8988T (cell line): ENCODE measurements at places on chromosomes 12 and 14.

- no peak for DNase-seq
Measured at GRCh38 chr14:68652433-68652690, 140.5 kb downstream of the ZFP36L1 start.

- DNase-seq, result no peak
Measured at GRCh38 chr12:93702707-93703315, 25.6 kb downstream of the CRADD start.

DNA sequence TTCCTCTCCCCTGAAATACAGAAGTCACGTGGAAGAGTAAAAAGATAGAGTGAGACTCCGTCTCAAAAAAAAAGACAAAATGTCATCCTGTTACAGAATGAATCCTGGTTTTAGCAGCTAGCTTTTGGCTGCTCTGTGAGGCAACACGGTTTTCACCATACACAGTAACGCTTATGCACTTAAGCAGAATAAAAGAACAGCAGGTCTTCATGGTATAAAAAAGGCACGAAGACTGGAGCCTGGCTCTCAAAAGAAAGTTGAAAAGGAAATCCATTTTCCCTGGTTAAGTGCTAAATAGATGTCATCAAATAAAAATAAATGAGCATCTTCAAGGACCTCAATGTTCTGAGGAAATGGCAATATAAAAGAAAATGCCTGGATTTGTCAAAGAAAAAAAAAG lies 444.1 kb downstream of the IPO8 start:
- no peak for DNase-seq

DNA sequence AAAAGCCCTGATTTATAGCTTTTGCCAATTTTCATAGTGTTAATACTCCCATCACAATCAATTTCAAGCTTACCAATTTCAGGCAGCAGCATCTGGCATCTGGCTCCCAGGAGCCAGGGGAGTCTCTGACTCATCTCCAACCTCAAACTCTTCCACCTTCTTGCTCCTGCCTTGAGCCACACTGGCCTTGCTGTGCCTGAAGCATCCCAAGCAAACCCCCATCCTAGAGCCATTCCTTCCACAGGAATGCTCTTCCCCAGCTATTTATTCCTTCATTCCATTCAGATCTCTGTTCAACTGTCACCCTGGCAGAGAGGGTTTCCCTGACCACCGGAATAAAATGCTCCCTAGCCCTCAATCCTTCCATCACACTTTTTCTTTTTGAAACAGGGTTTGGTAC lies 13.9 kb upstream of the PPP1CC start:
- no peak for DNase-seq

GRCh38 chr12:29738365-29738764 lies 45.4 kb downstream of the TMTC1 start:
- no peak for DNase-seq

GRCh38 chr14:41505491-41505890 lies 101.2 kb upstream of the LRFN5 start:
- DNase-seq, result no peak

- DNase-seq, result no peak
Measured at GRCh38 chr12:112738531-112738930, 53.0 kb upstream of the RPH3A start.

DNA sequence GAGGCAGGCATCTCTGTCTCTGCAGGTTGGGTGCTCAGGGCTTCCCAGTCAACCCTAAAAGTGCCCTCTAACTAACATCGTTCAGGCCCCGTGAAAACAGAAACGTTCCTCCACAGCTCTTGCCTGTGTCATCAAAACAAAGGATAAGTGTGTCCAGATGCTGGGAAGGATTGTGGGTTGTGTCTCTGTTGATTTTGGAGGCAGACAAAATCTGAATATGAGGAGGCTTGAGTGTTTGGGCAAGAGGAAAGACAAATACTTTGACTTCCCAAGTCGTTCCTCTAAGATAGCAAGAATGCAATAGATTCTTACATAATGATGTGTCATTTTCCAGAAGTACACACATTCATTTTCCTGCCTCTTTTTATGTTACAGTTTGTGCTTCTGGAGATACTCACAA lies 52.9 kb downstream of the SERPINA3 start:
- DNase-seq, result no peak

- no peak for DNase-seq
Measured at GRCh38 chr12:52319097-52319496, 2.1 kb downstream of the KRT83 start.

DNA sequence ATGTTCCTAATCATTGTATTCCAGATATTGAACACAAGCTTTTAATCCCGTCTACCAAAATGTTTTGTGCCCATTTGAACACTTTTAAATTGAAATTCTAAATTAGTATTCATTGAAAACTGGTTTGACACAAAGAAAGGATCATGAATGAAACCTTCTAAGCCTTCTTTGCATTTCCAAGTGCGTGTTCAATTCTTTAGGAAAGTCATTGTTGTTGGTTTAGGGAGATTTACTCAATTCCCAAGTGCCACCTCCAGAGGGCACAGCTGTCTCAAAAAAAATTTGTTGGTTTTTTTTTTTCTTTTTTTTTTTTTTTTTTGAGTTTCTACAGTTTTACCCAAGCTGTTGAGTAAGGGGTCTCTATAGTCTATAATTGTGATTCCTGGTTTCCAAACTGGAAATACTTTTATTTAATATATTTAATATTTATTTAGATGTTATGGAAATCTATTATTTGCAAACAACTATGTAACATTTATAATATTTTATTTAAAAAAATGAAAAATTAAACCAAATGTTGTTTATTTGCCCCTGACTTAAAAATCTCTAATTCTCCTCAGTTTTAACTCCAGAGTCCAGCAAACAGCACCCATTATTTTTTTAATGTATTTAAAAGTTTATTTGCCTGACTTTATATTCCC lies 79.9 kb downstream of the NEDD1 start:
- DNase-seq, result peak; percentile 17

- no peak for DNase-seq
Measured at GRCh38 chr12:27958675-27959074, 13.9 kb downstream of the PTHLH start.

GRCh38 chr12:109619002-109619604 lies 45.5 kb downstream of the MVK start:
- no peak for DNase-seq

DNA sequence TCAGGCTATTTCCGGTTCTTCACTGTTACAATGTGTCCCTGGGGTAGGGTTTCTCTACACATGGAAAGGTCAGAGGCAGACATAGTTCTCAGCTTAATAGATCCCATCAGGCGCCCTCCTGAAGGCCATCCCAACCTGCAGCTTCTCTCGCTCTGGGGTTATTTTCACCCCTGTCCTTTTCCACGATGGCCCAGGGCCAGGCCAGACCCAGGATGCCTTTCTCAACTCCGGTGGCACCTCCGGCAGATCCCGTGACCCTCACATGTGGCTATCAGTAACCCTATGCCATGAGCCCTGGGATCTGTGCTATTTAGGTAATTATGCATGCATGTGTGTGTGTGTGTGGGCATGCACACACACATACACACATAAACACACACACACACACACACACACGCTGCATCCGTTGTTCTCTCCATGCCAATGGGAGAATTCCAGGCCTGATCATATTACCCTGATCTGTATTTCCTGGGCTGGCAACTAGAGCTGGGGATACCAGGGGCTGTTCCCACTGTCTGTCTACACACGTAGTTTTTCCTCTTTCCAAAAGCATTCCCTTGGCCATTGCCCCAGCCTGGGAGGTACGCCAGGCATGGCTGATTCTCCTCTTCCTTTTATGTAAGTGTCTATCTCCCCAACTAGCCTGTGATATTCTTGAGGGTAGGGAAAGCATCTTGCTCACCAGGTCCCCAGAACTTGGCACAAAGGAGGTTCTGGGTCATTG lies 51.2 kb upstream of the NOS1 start:
- no peak for DNase-seq

DNA sequence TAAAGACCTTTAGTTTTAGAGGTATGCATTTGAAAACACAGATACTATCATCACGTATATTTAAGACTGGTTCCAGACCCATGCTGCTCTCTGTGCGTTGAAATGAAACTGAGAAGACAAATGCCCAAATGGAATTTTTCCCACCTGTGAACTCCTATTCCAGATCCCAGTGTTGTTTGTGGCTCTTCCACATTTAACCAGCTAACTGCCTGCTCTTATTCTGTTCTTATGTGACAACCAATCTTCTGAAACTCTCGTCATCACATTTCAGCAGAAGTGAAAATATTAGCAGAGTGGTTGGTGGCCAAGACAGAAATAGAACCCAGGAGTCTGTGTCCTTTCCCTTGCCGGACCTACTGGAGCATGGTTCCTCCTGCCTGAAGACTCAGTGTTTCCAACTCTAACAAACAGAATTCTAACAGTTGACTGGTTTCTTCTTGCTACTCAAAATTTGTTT lies 460.2 kb downstream of the RAD51B start:
- DNase-seq, result no peak

- peak; percentile 31 for DNase-seq
Measured at GRCh38 chr14:67722293-67722692, 20.6 kb downstream of the RDH12 start.

DNA sequence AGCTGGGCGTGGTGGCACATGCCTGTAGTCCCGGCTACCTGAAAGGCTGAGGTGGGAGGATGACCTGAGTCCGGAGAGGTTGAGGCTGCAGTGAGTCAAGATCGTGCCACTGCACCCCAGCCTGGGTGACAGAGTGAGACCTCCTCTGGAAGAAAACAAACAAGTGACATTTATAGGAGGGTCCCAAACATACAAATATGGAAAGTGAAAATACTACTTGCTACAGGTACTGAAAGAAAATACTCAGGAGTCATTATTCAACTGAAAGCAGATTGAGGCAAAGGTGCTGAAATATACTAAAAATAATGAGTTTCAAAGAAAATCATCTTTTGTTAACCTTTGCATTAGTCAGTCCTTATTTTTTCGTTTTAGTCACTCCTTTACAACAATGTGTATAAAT lies 53.5 kb downstream of the ETV6 start:
- no peak for DNase-seq

DNA sequence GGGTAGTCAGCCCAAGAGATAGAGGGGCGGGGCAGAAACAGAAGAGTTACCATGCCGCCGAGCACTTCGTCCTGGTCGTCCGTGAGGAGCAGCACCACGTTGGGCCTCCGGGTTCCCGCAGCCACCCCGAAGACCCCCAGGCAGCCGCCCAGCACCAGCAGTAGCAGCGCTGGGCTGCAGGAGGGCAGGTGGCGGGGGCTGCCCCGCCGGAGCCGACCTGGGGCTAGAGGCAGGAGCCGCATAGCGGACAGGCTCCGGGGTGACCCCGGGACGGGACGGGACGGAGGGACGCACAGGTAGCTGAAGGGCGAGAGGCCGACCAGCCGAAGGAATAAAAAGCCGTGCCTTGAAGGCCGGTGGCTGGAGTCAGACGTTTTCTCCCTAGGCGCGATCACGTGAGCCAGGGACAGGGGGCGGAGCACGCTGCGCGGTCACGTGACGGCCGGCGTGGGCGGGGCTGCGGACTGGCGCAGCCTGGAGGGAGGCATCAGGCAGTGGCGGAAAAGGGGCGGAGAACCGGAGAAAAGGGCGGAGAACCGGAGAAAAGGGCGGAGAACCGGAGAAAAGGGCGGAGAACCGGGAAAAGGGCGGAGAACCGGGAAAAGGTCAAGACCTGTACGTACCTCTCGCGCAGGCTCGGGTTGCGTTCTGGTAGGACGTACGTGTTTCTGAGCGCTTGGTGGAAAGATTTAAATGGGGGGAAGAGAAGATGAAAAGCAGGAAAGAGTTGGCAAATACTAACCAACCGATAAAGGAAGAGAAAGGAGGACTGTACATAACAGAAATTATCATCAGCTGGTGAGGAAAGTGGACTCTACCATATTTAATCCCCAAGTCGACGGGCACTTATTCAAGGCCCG lies at the start of gene GNS:
Gene GNS (minus strand): TSS at position 372 of the 860 bp plus-strand sequence. CDS start 130 bp downstream, at position 242.
- peak; percentile 87 for DNase-seq

- no peak for DNase-seq
Measured at GRCh38 chr14:24849471-24849870, 200.5 kb downstream of the STXBP6 start.

DNA sequence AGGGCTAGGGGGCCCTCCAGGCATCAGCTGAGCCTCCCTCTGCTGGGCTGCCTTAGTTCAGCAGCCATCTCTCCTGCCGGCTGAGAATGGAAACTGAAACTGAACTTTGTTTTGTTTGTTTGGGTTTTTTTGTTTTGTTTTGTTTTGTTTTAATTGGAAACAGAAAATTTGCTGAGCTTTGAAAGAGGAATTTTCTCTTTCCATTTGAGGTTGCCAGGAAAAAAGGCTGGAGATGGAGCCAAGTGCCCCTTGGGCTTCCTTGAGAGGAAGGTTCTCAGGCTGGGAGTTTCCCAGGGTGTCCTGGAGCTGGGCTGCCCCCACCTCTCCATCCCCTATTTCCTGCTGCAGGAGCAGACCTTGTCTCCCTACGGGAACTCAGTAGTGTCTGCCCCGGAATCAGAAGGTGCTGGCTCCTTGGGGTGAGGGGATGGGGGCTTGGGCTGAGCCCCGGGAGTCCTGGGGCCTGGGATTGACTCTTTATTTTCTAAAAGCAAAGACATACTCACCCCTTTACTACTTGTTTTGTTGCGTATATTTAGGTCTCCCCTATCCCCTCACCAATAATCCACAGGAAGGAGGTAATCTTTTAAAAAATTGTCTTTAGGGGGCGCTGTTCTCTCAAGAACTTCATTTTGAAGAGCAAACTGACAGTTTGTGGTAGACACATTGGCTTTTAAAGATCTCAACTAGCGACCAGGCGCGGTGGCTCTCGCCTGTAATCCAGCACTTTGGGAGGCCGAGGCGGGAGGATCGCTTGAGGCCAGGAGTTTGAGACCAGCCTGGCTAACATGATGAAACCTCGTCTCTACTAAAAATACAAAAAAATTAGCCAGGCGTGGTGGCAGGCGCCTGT lies 21.3 kb upstream of the OASL start:
- DNase-seq, result no peak

DNA sequence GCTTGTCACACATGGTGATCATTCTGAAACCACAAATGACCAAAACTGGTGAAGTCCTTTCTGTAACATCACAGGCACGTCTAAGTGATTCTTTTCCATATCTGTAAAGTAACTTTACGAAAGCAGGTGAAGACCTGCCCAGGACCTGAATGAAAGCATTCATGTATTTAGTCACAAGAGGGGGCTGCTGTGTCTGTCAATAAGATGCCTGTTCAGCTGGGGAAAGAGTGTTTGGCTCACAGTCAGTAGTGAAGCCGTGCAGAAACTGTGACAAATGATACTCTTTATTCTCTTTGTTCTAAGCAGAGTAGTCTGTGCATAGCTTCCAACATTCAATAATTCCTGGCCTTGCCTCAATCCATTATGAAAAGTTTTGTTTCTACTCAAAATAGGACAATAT lies 373.5 kb upstream of the OR4E1 start:
- DNase-seq, result no peak

DNA sequence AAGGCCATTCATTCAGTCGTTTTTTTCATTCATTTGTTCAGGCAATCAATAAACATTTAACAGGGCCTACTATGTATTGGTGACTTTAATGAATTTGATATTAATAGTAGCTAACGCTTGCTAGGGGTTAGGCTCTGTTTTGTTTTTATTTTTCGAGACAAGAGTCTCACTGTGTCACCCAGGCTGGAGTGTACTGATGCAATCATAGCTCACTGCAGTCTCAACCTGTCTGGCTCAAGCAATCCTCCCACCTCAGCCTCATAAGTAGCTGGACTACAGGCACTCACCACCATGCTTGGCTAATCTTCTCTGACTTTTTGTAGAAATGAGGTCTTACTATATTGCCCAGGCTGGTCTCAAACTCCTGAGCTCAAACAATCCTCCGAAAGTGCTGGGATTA lies 25.6 kb upstream of the MED13L start:
- no peak for DNase-seq

GRCh38 chr12:62744551-62744950 lies 190.4 kb downstream of the PPM1H start:
- DNase-seq, result no peak
